G401 (cell line): ENCODE measurements at places on chromosomes 6 and 20.
A peak's percentile ranks its signal among the peaks of the same experiment; 100 is the strongest.

DNA sequence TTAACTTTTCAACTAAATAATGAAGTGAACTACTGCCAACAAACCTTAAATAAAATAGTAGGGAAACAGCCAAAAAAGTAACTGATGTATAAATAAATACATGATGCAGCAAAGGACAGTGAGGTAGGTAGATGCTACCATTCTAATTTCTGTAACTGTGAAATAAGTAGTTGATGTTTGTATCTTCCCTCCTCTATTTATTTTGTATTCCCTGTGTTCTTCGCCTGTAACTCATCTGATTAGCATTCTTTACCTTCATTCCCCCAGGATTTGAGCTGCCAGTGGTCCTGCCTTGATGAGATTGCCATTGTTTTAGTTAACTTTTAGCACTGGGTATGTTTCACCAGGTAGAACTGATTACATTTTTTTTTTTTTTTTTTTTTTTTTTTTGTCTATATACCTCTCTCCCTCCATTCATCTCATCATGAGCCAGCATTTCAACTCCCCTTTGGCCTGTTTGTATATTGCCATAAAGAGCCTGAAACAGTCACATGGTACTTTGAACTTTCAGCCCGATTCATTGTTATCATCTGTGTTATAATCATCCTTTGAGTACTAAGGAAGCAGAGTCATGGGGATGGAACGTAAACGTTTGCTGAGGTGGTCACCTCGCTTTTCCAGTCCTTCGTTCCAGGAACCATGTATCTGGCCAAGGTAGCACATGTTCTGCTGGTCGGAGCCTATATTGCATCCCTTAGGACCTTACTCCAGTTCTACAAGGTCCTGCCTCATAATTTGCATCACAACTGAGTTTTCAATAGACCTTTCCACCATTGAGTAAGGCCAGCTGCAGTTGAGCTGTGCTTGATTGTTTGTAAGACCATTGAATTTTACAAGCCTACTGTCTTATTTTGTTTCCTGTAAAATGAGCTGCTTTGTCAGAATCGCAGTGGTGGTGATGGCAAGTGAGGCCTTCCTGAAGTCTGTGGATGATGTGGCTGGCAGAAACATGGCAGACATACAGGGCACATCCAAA lies 107.6 kb downstream of the JAG1 start:
- DNase-seq, result no peak

- DNase-seq, result no peak
Measured at GRCh38 chr6:45075246-45075645, 252.9 kb upstream of the RUNX2 start.

- no peak for DNase-seq
Measured at GRCh38 chr6:1242446-1242845, 69.5 kb upstream of the FOXQ1 start.

DNA sequence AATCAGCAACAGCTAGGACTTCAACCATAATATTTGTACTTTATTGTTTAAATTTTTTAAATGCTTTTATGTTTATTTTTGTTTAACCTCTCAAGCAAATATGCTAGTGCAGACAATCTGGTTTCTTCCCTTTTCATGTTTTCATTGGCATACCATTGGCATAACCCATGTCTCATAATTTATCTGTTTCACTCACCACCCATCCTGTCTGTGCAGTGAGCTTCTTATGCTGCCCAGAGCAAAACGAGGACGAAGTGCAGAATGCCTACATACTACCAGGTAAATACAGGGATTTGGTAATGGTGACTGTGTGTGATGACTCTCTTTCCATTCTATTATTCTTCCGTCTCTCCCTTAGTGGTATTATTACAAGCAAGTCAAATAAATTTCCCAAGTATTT lies 361.4 kb upstream of the KCNQ5 start:
- DNase-seq, result peak; percentile 30

GRCh38 chr20:43799150-43799711 lies 72.4 kb upstream of the GTSF1L start:
- peak; percentile 79 for DNase-seq

GRCh38 chr6:145275019-145275418 lies 460.3 kb downstream of the EPM2A start:
- DNase-seq, result no peak

DNA sequence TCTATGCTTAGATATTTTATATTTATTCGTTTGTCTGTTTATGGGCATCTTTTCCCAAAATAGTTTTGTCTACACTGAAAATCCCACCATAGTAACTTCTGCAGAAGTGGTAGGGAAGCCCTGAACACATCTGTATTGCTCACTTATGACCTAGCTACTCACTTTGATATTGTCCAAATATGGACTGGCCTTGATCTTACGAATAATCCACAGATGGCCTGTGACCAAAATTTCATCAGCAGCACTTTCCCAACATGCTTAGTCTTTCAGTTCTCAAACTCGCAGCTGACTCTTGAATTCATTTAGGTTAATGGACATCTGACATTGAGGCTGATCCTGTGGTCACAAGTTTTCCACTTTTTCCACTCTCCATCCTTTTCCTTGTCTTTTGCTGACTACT lies 80.8 kb upstream of the BEND3 start:
- DNase-seq, result no peak

- DNase-seq, result no peak
Measured at GRCh38 chr6:110471726-110472365, 4.6 kb downstream of the SLC22A16 start.

DNA sequence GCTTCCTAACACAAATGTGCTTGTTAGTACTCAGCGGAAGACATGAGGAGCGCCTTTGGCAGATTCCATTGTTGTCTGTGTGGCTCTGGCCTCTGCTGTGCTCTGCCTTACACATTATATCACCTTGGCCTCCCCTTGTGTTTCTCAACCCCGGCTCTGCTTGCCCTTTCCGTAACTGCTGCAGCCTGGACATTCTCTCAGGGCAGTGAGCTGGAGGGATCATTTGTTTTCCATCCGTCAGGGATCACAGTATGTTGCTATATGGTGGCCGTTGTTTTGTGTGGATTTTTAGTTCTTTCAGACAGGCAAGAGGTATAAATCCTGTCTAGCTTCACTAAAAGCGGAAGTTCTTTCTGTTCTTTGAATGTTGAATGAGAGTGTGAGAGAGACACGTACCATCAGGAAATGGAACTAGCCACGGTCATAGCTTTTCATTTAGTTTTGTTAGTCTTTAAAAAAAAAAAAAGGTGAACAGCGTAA lies 175.1 kb downstream of the JARID2 start:
- peak; percentile 66 for DNase-seq

- peak; percentile 30 for DNase-seq
Measured at GRCh38 chr6:18263418-18264218, 712 bp downstream of the DEK start.

DNA sequence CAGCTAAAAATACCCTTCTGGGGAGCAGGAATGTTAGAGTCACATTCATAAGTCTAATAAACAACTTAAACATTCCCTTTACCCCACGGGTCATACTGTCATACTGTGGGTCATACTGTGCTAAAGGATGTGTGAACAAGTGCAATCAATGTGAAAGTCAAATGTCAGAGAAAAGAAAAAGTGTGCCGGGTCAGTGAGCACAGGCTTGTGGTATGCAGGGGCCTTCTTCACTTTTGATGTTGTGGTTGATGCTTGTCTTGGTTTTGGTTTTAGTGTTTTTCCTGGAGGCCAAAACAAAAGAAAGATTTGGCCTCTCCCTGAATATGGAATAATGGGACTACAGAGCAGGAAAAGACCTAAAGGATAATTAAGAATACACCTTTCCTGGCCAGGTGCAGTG lies 267.9 kb upstream of the PLN start:
- DNase-seq, result no peak

GRCh38 chr6:89963391-89963790 lies 69.1 kb downstream of the GJA10 start:
- DNase-seq, result no peak

- DNase-seq, result no peak
Measured at GRCh38 chr20:43915211-43916072, 790 bp downstream of the TOX2 start.

GRCh38 chr6:149046822-149047246 lies 270.7 kb upstream of the TAB2 start:
- DNase-seq, result no peak

- DNase-seq, result no peak
Measured at GRCh38 chr6:41371461-41371991, 36.1 kb downstream of the NCR2 start.

GRCh38 chr6:163356324-163356723 lies 58.2 kb upstream of the QKI start:
- DNase-seq, result no peak

- DNase-seq, result no peak
Measured at GRCh38 chr6:134502614-134503549, 185.0 kb upstream of the SGK1 start.

GRCh38 chr6:93182938-93183479 lies 236.3 kb downstream of the EPHA7 start:
- no peak for DNase-seq

DNA sequence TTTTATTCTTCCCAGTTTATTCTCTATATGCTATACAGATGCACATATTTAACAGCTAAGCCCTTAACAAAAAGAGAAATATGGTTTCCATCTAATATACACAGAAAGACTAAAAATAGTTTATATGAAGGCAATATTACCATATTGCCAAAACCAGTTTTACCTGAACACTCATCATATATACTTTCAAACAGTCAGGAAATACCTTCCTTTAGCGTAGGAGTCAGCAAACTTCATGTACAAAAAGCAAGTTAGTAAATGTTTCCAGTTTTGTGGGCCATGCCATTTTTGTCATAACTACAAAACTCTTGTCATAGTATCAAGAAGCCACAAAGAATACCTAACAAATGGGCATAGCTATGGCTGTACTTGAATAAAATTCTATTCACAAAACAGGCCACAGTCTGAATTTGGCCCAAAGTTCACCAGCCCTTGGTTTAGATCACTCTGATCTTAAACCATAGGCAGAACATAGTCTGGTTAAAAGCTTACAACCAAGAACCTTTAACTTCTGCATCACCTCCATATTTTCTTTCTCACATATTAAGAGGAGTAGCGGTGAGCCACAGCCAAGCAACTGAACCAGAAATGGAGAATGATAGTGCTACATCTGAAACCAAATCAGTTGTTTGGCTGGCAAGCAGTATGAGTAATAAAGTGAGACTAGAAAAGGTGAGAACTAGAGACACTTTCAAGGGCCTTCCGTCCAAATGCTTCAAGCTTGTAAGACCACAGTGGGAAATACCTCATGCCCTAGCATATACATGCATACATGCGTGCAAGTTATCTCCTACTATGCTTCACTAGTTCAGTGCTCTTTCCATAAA lies 116.6 kb downstream of the PTPRK start:
- DNase-seq, result no peak

DNA sequence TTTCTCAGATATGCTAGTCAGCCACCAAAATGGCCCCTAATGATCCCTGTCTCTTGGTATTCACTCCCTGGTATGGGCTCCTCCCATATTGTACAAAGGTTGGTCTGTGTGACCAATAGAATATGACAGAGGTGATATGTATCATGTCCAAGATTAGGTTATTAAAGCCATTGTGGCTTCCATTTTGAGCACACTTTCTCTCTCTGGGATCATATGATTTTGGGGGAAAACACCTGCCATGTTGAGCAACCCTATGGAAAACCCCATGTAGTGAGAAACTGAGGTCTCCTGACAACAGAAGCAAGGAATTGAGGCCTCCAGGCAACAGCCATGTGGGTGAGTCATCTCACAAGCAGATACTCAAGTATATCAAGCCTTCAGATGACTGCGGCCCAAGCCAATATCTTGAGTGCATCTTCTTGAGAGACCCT lies 7.1 kb upstream of the ZNF318 start:
- DNase-seq, result no peak

DNA sequence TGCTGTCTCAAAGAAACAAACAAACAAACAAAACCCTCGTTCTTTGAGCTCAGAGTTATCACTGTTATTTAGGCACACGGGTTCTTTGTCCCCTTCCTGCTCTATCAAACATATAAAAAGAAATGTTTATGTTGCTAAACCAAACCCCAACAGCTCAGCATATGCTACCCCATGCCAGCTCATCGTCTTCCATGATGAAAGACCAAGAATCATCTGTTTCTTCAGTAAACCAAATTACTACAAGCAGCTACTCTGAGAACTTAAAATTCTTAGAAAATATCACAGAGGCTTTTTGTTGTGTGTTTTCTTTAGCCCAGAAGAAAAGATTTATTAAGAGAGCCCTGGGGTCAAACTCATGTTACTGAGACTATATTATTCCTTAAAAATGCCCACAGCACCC lies 4.7 kb downstream of the TRERF1 start:
- no peak for DNase-seq

GRCh38 chr6:20154753-20155152 lies 57.5 kb downstream of the MBOAT1 start:
- DNase-seq, result no peak

DNA sequence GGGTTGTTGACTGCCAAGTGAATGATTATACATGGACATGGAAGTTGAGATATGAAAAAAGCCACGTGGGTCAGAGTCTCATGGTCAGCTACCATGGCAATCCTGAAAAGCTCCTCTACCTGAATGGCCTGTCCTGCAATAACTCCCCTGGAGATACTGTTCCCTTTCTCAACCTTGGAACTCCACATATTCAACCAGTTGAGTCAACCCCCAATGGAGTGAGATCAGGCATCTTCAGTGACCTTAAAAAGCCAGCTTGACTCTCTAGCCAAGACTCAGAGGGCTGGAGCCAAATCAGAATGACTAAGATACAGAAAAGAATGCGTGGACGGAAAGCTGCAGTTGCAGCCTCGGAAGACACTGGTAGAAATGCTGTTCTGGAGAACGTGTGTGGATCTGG lies 341.3 kb downstream of the FOXA2 start:
- no peak for DNase-seq

DNA sequence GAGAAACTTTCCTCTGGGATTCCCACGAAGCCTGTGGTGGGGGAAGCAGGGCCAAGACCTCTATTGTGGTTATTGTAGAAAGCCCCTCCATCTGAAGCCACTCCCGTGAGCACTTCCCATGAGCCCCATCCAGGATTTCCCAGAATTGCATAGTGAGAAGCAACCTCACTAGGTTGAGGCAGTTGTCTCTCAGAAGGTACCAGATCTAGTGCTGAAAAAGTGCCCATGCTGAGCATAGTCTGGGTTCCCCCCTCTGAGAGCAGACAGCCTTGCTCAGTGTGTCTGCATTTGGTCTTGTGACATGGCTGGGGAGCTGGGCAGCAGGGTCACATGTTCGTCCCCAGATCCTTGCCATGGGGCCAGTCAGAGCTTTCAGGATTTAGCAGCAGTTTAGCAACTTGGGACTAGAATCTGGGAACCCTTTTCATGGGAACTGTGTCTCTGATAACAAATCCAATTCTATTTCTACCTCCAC lies 38.6 kb downstream of the SLC9A8 start:
- DNase-seq, result no peak

DNA sequence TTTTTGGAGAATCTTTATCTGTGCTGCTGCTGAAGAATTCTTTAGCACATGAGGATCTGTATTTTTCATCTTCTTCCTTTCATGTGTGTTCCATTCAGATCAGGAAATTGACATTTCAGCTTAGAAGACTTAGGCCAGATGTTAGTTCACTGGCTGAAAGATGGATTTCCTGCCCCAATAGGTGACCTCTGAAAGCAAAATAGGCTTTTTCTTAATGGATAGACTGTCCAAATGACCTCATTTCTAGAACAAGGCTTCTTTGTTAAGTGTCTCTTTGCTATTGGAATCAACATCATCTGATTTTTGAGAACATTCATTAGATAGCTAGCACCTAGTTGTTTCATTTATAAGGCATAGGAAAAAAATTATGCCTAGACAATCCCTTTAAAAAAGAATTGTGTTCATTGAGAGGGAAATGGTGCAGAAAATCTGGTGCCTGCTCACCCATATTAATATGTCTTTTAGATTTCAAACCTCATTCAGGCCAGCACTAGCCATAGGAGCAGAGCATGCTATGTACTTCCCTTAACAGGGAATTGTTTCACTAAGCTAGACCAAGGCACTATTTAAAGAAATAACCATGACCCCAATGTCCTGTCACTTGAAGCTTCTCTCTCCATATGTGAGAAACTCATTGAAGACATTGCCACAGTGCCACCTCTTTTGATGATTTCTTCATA lies 13.6 kb upstream of the SASH1 start:
- no peak for DNase-seq
